CD4-positive, alpha-beta T cell treated with Interleukin-15 for 4 hours (primary cell): ENCODE measurements at places on chromosomes 7 and 10.
A peak's percentile ranks its signal among the peaks of the same experiment; 100 is the strongest.

DNA sequence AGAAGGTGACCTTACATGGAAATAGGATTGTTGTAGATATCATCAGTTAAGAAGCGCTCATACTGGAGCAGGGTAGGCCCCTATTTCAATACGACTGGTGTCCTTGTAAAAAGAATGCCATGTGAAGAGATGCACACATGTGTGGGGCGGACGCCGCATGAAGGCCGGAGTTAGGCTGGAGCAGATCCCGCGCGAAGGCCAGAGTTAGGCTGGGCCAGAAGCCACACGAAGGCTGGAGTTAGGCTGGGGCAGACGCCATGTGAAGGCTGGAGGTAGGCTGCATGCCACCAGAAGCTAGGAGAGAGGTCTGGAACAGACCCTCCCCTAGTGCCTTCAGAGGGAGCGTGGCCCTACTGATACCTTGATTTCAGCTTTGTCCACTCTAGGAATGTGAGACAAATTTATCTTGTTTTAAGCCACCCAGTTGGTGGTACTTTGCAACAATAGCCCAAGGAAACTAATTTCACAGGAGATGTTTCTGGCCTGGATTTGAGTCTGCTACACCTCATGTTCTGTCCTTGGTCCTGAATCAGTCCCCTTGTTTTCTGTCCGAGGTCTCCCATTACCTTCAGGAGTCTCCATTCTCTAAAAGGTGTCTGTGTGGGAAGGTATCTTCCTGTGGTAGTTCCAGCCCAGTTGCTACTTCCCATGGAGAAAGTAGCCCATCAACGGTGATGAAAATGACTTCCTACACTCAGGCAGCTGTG is 585.8 kb downstream of the LRMDA start:
- no peak for DNase-seq

DNA sequence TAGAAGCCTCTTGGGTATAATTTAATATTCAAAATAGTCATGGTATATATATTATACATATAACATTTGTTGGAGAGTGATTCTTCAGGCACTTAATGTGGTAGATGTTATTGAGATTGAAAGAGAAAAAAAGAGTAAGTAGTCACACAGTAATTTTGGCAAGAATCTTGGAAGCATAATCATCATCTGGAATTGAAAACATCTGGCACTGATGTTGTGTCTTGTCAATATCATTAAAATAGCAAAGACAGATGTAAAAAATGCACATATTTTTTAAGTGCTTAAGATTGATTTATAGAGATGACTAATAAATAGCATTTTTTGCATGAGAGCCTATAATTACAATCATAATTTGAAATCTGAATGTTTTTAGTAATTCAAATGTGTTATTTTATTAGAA is 9.5 kb downstream of the SEMA3D start:
- DNase-seq: no peak

DNA sequence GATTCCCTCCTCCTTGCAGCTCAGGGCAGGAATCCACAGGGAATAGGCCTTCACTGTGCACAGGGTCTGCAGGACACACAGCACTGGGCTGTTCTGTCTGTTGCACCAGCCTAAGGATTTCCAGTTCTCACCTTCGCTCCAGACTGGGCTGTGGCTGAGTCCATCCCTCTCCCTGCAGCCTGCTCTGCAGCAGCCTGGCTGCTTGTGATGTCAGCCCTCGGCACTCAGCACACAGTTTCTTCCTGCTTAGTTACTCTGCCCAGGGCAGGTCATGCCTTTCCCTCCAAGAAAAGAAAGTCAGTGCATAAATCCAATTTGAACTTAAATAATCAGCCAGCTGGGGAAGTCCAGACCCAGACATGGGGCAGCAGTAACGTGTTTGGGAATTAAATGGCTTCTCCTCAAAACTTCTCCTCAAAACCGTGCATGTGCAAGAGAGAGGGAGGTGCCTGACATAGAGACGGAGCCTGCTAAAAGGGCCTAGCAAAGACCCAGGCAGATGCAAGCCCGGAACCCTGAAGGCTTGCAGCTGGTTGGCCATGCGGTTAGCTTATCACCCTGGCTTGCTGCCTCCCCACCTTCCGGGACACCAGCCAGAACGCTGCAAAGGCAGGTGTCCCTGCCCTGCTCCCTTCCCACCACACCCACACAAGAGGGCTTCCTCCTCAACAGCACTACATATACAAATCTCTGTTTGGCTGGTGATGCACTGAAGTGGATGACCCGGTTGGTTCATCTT is 10.9 kb upstream of the GDF2 start:
- peak; percentile 56 for DNase-seq

- DNase-seq: peak; percentile 38
These were observed 148.3 kb downstream of the ARID5B start for GRCh38 chr10:62049624-62050345.

- DNase-seq: no peak
These were observed 6.1 kb downstream of the CYP26A1 start for GRCh38 chr10:93079663-93080349.

GRCh38 chr7:86664486-86664885 is 20.8 kb downstream of the GRM3 start:
- no peak for DNase-seq

GRCh38 chr7:77648742-77649338 is 47.4 kb upstream of the RSBN1L start:
- no peak for DNase-seq

DNA sequence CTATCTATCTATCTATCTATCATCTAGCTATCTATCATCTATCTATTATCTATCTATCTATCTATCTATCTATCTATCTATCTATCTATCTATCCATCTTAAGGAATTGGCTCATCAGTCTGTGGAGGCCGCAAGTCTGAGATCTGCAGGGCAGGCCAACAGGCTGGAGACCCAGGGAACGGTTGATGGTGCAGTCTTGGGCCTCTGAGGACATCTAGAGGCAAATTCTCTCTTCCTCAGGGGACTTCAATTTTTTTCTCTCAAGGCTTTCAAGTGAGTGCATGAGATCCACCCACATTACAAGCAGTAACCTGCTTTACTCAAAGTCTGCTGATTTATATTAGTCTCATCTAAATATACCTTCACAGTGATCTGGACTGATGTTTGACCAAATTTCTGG is 197.0 kb downstream of the GLRX3 start:
- no peak for DNase-seq

DNA sequence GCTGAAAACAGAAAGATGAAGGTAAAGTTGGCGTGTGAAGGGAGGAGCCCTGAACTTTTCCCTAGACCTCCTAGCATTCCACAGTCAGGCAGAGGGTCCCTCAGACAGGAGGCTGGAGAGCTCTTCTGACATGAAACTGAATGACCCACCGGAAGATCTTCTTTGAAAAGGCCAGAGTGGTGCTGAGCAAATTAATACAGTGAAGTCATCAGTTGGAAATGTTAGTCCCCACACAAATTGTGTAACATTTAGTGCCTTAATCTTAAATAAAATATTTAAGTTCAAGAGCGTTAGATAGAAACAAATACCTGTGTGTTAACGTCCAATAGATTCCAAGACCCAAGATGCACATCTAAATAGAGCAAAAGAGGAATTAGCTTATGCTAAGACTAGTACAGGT is 49.0 kb upstream of the WNT16 start:
- DNase-seq: no peak

DNA sequence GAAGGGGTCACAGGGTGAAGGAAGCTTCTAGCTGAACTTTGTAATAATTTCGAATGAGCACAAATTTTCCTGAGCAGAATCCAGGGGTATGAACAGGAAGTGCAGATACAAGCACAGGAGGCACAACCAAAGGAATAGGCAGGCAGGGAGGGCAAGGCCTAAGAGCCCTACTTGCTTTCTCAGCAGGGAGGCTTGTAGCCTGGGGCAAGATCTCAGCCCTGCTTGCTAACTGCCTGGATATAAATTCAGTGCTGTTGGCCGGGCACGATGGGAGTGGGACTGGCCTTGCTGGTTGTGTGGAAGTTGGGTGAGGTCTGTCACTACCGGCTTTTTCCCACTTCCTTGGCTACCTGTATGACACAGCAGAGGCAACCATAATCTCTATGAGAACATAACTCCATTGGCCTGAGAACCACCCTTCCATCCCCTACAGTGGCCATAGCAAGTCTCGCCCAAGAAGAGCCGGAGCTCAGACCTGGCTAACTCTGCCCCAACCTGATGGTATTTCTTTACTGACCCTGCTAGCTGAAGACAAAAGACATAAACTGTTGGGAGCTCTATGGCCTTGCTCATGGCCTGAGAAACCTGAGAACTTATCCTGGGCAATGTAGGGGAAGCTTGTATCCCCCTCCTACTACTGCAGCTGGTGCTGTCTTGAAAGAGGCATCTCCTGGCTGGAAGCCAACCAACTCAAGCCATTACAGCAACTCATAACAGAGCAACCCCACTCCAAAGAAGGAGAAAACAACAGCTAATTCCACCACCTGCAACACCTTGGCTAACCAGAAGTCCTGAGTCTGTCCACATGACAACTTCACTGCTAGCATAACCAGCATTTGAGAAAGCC is 27.6 kb downstream of the CLDN12 start:
- DNase-seq: no peak

- no peak for DNase-seq
These were observed 76.1 kb downstream of the CYP26A1 start for GRCh38 chr10:93149761-93150160.

DNA sequence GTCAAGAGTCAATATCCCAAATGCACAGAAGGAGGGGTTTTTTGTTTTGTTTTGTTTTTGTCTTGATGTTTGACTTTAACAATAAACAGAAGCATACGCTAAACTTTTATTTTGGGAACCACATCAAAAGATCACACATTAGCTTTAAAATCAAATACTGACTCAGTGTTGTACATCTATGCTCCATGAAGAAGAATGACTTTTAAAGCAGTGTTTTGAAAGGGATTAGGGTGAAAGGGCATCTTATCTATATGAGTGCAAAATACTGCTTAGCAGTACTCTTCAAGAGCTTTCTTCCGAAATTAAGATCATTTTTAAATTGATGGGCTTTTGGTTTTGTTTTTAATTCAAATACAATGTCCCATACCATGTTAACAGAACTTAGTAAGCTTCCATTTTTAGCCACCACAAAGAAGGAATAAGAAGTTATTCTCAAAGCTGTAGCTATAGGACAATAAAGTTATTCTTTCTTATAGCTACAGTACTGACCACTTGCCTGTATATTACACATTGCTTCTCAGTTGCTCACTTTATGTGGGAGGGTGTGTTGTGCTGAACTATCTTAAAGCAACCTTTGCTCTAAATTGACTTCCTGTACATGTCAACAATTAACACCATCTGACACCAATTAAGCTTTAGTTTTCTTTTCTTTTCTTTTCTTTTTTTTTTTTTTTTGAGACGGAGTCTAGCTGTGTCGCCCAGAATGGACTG is 144.3 kb upstream of the KAT6B start:
- no peak for DNase-seq

GRCh38 chr7:11911900-11912299 is 79.9 kb upstream of the THSD7A start:
- DNase-seq: no peak

- DNase-seq: no peak
These were observed 60.3 kb downstream of the PALD1 start for GRCh38 chr10:70538731-70539338.

DNA sequence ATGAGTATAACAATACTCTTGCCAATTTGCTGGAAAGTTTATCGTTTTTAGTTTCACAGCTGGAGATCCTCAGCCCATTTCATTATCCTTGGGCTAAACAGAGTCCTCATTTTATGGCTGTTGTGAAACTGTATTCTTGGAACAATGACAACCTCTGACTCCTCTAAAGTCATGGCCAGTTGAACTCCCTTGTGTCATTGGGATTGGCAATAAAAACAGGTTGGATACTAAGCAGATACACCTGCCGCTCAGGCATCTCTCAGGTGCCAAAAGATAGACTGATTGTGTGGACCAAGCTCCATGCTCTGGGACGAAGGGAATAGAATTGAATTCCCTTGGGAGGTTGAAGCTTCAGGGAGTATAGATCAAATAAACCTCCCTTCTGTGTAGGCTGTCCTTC is 182.2 kb downstream of the WDR11 start:
- no peak for DNase-seq

DNA sequence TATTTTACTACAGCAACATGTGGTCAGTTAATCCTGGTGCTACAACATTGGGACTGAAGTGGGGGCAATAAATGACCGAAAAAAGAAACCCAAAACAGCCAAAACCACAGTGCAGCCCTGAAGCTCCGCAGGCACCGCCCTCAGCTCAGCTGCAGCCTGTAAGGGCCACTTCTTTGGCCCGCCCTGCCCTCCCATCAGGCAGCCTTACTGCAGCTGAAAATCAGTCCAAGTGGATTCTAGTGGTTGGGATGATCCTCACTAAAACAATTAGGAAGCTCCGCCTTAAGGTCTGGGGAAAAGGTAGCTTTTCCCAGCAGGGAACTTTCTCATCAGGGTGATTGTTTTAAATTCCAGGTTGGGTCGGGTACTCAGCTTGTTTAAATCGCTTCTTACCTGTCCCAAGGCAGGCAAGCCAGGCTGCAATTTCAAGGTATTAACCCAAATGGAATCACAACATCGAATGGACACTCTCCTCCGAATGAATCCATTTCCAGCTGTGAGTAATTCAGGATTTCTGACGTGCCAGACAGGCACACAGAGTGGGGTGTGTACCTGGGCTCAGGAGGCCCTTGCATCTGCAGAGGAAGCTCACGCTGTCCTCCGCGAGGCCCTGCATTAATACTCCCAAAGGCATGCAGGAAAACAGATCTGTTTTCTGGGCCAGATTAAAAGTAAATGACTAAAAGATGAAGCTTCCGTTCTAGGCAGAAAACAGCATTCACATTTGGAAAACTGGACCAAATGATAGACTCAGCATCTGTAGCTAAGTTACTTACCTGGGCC is 104.3 kb downstream of the CREB5 start:
- DNase-seq: no peak

DNA sequence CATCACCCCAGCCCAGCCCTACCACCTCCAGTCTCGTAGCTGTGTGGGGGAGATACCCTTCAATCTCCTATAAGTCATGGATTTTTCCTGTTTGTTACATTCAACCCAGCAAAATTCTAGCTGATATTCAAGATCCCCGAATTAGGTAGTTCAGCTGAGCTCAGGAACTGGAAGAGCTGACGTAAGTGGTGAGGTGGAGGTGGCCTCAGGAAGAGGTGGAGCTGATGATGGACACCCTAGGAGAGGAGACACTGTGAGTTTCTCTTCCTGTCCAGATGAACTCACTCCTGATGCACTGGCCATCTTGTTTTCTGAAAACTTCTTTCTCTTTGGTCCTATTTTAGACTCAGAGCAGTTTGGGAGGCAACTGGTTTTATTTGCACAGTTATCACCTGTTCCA is 90.5 kb upstream of the PITRM1 start:
- DNase-seq: no peak

DNA sequence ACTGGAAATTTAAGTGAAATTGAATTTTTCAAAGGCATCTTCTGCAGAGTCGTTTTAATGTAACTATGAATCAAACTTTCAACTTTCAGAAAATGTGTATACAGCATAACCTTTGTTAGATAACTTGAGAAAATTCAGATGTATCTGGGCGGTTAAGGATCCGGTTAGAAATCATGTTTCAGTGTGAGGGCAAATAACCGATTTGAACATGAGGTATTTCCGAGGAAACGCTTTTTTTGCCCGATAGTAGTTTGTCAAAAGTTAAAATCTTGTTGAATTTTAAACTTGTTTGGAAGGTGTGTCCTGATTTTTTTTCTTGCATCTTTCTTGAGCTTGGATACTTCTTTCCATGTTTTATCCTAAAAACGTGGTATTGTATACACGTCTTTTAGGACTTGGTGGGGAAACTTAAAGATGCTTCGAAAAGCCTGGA is 1.3 kb upstream of the BMI1 start:
- DNase-seq: no peak
